ENCODE measurements at places on chromosomes 6 and 20.

DNA sequence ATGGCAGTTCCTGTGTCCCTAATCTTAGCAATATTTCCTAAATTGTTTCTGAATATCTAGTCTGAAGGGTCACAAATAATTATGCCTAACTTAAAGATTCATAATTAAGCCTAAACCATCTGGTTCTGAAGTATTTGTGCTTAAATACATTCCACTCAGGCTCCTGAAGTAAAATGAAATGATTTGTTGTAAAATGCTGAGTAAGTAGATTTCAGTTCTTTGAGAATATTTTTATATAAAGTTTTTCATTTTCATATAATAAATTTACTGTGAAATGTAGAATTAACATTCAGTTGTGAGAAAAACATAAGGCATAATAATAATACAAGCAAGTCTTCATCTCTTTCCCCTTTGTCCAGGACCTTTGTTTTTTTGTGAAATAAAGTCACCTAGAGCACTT, 330.6 kb upstream of the IMPG1 start:
- DNase-seq = no peak

DNA sequence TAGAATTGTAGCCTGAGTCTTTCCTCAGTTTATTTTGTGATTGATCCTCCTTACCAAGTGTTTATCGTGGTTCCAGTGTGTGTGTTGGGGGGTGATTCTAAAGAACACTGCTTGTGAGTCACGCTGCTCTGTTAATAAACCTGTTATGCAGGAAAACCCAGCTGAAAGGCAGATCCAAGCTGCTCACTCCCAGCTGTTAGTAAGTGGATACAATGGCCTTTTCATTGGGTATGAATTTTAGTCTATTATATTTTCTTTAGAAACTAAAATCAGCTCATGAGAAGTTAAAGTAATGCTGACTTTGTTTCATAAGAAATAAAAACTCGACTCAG, 12.2 kb upstream of the DSTN start:
- peak; percentile 40 for DNase-seq

DNA sequence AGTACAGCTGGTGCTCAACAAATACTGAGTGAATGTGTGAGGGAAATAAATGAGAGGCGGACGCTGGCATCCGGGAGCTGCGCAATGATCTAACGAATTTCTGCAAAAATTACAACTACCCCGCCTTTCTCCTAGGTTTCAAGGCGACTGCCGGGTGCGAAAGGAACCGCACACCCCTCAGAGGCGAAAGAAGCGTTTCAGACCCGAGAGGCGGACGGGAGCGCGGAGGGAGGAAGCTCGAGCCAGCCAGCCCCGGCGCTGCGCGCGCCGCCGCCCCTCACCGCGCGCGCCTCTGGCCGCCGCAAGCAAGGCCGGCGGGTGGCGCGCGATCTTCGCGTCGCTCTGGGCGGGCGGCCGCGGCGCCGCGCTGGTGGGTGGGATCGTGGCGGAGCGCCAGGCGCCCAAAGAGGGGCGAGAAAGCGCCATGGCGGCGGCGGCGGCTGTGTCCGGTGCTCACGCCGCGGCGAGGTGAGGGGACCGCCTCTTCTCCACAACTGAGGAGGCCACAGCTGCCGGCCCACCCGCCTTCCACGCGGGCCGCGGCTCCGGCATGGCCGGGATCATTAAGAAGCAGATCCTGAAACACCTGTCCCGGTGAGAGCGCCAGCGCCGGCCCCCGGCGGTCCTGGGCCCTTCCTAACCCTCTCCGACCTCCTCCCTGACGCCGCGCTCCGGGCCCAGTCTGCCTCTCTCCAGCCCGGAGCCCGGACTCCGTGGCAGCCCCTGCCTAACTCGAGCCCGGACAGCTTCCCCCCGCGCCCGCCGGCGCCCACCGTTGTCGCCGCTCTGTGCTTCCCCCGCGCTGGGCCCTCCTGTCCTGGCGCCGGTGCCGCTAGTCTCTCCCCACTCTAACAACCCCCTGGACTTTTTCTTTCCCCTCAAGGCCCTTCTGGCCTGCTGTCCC, at the start of gene BLTP3A:
TSS of gene BLTP3A (plus strand) at position 383 of the 904 bp plus-strand sequence. CDS start at position 551, 168 bp downstream.
- peak; percentile 74 for DNase-seq

- no peak for DNase-seq
Measured at GRCh38 chr6:106536357-106536756, 92.9 kb downstream of the RTN4IP1 start.

- DNase-seq = no peak
Measured at GRCh38 chr6:129402244-129402643, 307.7 kb downstream of the ARHGAP18 start.

DNA sequence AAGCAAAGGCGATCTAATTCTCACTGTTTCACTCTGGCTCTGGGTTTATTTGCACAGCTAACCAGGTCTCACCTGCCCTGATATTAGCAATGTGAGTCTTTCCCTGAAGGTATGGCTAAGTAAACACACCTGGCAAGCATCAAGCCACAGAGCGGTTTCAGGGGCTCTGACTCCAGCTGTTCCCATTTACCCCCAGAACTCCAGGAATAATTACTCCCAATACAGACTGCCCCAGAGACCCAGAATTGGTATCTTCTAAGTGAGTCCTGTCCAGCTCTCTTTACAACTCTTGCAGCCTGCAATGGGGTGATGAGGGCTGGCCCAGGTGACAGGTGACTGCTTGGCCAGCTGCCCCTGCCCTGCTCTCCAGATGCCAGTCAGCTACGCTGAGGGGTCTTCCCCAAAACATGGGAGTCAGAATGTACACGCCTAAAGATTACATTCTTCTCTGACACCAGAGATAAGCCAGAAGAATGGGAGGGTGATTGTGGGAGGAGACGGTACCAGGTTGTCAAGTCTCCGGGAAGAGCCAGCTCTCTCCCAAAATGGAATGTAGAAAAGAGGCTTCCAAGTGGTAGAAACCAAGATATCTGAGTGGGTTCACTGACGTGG, 4.9 kb upstream of the LRRN4 start:
- peak; percentile 71 for DNase-seq

DNA sequence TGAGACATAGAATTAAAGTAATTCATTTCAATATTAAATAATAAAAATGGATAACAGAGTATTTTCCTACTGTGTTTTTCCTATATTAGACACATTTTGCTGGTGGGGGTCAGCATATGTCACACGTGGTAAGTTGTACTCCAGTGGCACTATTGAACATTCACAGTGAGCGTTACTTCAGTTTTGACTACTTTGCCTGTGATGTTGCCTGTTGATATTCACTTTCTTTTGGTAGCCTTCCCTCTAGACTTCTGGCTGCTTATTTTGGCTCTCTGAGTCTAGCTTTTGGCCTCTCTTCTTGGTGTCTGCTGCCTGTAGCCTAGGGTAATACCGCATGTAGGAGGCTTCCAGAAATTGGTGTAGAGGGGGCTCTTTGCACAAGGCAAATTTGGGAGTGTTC, 64.4 kb upstream of the TFB1M start:
- no peak for DNase-seq

Measured in NCI-H526 (cell line).